NCI-H446 treated with DMSO at 0.1 percent for 48 hours (cell line): ENCODE measurements at places on chromosomes 12 and 14.

GRCh38 chr14:101817501-101818001 is 56.0 kb downstream of the PPP2R5C start:
- no peak for DNase-seq

DNA sequence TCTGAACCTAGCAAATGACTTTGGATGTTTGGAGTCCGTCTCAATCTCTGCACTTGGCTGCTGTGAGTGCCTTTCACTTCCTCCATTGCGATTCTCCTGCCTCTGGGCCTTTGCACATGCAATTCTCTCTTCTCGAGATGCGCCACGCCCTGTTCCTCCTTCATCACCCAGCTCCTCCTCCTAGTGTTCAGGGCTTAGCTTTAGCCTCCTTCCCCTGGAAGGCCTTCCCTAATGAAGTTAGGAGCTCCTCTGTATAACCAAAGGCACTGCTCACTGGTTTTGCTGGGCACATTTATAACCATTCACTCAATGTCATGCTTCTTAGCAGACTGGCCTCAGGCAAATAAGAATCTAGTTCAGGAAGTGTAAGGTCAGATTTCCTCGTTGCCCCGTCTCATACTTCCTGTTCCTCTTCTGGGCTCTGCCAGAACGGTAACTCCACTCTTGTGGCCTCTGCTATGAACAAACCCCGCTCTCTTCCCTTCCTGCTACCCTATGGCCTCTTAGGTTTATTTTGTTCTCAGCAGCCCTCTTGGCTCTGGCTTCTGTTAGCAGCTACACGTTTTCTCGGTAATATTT is 171.4 kb downstream of the CRADD start:
- no peak for DNase-seq

DNA sequence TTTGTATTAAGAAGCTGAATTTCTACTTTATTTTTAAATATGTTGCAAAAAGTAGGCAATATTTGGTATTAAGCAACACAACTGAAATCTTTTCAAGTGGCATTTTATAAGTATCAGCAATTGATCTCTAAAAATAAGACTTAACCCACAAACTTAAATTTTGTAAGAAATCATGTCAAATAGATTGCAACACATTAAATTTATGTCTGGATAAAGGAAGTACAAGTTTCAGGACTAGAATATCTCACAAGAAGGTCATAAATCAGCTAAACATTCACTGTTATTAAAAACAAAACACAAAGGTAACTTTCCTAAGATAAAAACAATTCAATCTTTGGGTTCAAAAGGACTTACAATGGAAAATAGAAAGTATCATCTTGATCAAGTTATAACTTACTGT is 32.8 kb downstream of the CPNE8 start:
- no peak for DNase-seq

DNA sequence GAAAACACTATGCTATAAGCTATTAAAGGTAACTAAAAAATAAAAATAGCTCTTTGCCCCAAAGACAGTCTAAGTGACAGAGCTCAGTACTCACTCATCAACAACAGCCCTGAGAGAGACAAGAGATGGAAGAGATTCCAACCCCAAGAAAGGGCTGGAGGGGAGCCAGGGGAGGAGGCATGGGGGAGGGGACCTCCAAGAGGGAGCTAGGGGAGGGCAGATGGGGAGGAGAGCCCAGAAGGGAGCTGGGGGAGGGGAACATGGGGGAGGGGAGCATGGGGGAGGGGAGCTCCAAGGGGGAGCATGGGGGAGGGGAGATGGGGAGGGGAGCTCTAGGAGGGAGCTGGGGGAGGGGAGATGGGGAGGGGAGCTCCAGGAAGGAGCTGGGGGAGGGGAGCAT is 7.7 kb downstream of the SSH1 start:
- no peak for DNase-seq

- no peak for DNase-seq
Measured at GRCh38 chr12:4031703-4032291, 158.6 kb upstream of the PARP11 start.

DNA sequence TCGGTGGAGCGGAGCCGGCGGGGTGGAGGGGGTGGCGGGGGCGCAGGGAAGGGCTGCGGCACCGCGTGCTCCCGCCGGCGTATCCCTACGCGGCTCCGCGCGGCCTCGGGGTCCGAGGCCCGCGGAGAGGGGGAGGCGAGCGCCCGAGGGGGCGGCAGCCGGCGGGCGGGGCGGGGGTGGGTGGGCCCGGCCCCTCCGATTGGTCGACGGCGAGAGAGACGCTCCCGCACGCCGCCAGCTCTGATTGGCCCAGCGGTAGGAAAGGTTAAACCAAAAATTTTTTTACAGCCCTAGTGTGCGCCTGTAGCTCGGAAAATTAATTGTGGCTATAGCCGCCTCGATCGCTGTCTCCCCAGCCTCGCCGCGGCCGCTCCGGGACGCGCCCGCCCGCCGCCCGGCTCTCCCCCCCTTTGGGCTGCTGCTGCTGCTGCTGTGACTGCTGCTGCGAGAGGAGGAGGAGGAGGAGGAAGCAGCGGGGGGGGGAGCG is at the start of gene FOXG1:
Gene FOXG1 (plus strand): TSS at position 319 of the 487 bp plus-strand sequence. CDS start 493 bp downstream, outside the sequence.
- peak; percentile 99 for DNase-seq

DNA sequence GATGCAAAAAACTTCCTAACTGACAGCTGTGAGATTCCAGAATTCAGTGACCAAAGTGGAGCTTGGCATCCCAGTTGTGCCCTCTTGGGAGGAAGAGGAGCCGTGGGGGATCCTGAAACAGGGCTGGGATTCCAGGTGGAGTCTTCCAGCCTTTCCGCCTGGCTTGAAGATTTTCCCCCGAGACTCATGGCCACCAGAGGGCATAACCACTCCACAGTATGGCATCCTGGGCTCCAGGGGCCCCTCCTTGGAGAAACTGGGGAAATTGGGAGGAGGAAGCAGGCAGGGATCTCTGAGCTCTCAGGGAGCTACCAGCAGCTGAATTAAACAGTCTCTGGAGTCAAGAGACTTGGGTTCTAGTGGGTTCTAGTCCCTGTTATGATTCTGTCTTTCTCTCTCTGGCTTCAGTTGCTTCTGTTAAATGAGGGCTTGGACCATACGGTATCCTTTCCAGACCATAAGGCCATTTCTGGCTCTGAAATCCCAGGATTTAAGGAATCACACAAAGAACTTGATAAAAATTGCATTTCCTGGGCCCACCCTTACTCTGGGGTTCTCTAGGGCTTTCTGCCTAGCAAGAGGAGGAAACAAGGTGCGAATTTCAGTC is 2.6 kb upstream of the TAMALIN start:
- DNase-seq, result no peak

DNA sequence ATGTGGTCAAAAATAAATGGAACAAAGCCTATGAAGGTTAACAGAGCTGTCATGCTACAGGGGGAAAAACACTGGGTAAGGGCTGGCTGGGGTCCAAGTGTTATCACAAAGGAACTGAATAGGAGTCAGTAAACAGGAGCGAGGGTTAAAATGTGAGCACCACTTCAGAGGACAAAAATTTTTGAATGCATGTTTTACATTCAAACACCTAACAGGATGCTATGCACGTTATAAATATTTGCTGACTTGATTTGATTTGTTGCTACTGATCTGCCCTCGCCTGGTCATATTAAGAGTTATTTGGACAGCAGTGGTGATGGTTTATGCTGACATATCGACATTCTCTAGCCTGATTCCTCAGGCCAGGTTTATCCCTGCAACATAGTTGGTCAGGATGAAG is 7.4 kb upstream of the KTN1 start:
- DNase-seq, result no peak

- DNase-seq, result no peak
Measured at GRCh38 chr14:20615996-20616395, 24.8 kb upstream of the RNASE12 start.

DNA sequence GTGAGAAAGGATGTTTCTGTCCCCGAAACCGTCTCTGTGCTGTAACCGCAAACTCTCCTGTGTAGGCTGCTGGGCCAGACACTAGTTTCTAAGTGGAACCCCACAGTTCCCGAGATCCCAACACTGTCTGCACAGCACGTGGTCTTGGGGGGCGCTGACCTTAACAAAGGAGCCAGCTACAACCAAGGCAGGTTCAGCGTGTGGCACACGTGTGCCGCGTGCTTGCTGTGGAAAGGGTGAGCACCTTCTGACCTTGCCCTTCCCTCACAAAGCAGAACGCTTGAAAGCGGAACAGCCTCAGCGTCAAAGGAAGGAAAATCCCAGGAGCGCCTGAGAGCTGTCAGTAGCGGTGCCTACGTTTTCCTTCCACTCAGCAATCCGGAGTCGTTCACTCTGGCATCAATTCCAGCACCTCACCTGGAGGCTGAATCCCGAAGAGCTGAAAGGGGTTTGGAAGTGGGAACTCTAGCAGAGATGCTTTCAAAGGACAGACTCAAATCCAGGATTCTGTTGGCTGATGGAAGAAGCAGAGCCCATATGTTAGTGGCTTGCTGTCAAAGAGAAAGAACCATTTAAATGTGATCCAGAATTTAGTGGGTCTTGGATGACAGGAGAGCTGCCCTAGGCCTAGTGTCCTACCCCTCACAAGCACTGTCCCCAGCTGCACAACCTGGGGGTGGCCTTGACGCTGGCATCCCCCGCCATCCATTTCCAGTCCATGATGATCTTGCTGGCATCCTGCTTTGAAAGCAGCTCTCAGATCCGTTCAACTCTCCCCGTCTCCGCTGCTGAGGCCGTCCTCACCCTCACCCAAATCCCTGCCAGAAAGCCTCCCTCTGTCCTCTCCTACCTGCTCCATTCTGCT is 27.1 kb downstream of the CCDC92 start:
- no peak for DNase-seq

DNA sequence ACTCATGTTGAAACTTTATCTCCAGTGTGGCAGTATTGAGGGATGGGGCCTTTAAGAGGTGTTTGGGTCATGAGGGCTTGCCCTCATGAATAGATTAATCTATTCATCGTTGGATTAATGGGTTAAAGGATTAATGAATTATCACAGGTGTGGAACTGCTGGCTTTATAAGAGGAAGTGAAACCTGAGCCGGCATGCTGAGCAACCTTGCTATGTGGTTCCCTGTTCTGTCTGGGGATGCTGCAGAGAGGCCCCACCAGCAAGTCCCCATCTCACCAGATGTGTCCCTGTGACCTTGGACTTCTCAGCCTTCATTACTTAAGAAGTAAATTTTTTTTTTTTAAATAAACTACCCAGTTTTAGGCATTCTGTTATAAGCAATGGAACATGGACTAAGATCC is 109.6 kb downstream of the DYRK2 start:
- no peak for DNase-seq

GRCh38 chr12:53750812-53751335 is 905 bp downstream of the CISTR start:
- DNase-seq, result no peak

DNA sequence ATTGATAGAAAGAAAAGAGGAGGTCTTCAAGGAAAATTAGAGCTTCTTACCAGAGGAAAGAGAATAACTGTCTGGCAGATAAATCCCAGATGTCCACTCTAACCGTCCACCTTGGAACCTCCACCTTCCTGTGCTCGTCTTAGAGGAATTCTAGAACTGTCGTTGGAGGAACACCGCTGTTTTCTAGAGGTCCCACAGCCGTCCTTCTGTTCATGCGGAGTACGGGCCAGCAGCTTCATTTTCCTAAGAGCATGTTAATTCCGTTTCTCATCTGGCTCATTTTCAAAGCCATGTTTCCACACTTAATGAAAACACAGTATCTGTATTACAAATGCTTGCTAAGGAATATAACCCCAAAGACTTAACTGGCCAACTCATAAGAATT is 107.9 kb upstream of the ESRRB start:
- DNase-seq, result no peak

DNA sequence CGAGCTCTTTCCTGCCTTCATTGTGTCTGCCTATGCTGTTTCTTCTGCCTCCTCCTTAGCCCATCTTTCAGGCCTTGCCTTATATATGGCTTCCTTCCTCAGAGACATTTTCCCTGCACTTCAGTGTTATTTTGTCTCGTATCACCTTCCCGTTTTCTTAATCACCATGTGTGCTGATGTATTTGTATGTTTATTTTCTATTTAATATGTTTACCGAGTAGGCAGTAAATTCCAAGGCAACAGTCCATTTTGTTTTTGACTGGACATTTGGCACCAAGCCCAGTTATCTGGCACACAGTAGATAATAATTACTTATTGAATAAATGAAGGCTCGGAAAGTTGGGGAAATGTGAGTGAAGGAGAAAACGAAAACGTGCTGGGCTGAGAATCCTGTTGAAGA is 4.6 kb upstream of the POU6F1 start:
- DNase-seq, result no peak

- no peak for DNase-seq
Measured at GRCh38 chr14:60657456-60658210, 8.4 kb upstream of the SIX1 start.

DNA sequence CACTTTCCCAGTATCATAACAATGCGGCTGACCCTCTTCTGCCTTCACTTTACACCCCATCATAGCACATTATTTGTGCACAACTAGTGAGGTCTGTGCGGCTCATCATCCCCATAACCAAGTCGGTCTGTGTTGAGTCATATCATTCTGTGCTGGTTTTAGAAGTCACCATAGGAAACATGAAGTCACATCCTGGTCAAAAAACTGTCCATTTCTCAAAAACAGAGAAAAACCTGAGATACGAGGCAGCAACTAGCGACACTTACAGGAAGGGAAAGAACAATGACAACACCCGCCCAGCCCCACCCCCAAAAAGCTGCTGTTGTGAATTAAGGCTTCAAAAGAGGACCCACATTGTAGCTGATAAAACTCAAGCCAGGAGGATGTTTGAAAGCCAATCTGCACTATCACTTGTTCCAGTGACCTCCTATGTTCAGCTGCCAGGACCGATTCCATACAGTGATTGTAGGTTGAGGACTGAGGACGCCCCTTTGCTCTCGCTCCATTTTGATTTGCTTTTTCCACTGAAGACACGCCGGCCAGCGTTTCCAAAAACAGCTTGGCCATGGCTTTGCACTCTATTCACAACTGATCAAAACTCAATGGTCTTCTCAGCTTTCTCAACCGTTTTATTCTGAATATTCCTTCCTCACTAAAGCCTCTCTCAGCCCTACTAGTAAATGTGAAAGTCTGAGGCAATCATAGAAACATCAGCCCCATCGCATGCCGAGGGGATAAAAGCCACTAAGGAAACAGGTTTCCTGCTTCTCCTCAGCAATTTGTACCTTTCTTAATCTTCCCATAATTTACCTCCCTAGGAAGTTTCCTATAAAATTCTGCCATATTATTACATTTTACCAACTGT is 87.5 kb downstream of the DUSP16 start:
- DNase-seq, result no peak

DNA sequence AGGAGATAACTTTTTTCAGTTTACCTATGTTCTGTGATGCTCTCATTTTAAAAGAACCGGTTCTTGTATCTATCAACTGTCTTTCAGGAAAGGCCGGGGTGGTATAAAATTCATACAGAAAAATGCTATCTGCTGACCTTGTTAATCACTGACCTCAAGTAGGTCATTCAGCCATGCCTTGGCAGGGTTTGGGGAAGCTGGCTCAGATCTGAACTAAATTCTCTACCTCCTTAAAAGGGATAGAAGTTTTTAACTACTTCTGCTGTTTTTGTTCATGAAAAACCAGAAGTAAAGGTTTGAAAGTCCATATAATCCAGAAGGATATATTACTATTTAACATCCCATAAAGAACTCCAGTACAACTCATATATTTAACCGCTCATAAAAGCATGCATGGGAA is 10.1 kb downstream of the MYRFL start:
- DNase-seq, result no peak

- DNase-seq, result no peak
Measured at GRCh38 chr12:64681200-64682052, 71.1 kb downstream of the RASSF3 start.

- DNase-seq, result peak; percentile 47
Measured at GRCh38 chr14:35879654-35880249, 53.6 kb downstream of the BRMS1L start.
